GM12892 (cell line): ENCODE measurements at places on chromosomes 12 and 14.

DNA sequence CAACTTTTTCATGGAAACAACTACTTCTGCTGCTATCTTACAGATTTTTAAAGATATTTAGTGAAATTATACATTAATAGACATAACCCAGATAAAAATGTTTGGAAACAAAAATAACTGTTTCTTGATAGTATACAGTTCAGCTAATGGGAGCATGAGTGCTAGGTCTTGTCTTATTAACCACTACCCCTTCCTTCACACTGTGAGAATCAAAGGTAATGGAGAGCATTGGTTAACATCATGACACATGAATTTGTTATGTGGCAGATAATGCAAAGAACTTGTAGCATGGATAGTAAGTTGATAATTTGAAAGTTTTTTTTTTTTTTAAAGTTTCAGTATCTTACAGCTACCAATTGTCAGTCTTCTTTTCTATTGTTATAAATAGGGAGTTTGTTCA lies 44.2 kb downstream of the CCDC91 start:
- no peak for DNase-seq

DNA sequence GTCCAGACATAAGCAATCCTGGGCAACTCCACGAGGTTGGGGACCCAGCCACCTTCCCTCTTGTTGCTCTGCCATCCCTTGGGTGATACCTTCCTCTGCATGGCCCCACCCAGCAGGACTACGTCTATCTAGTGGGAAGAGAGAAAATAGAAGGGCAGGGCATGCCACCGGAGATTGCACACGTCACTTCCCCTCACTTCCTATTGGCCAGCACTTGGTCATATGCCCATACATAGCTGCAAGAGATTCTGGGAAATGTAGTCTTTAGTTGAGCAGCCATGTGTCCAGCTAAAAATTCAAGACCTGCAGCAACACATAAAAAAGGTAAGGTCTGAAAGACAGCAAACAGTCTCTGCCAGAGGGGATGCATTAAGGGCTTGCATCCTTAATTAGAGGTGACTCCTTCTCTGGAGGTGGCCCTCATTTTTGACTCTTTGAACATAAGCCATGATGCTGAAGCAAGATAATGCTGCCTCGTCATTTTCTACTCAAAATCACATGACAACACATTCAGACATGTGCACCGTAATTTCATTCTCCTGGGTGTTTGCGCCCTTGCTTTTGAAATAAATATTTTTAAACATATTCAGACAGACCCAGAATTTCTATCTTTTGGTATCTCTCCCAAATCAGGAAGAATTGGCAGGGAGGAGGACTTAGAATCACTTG lies 91.8 kb upstream of the PWP1 start:
- DNase-seq, result no peak

DNA sequence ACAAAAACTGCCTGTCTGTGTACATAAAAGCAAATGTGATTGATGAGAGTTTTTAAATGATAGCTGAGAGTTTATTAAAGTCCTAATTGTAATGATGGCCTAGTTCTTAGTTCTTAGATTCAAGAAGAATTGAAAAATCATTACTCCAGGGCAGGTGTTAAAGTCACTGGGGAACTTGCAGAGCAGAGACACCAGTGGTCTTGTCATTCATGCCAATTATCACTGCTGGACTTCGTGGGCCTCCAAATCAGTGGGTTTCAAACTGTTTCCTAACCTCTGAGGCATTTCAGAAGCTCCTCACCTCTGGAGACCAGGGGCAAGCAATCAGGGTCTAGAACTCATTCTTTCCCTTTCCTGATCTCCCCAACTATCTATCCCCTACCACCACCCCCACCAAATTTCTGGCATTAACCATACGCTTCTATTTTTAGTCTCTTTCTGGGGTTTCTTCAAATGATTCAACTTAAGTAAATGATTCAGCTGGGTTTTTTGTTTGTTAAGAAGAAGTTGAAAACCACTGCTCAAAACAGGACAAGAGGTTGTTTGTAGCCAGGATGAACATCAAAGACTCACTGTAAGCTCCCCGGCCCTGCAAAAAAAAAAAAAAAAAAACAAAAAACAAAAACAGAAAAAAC lies 80.1 kb downstream of the CEP83 start:
- no peak for DNase-seq

DNA sequence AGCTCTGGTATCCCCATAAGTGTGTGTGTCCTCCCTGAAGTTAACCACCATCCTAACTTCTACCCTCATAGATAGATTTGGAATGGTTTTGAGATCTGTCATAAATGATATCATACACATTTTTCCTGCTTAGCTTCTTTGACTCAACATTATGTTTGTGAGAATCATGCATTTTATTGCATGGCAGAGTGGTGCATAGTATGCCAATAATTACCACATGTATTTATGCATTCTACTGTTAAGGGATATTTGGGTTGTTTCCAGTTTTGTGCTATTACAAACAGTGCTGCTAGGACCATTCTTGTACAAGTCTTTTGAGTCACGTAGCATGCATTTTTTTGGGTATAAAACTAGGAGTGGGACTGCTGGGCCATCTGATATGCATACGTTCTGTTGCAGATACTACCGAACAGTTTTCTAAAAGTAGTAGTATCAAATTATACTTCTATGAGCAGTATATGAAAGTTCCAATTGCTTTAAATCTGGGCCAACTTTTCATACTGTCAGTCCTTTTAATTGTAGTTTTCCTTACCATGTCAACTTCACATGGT lies 13.4 kb downstream of the GRIP1 start:
- DNase-seq, result no peak

DNA sequence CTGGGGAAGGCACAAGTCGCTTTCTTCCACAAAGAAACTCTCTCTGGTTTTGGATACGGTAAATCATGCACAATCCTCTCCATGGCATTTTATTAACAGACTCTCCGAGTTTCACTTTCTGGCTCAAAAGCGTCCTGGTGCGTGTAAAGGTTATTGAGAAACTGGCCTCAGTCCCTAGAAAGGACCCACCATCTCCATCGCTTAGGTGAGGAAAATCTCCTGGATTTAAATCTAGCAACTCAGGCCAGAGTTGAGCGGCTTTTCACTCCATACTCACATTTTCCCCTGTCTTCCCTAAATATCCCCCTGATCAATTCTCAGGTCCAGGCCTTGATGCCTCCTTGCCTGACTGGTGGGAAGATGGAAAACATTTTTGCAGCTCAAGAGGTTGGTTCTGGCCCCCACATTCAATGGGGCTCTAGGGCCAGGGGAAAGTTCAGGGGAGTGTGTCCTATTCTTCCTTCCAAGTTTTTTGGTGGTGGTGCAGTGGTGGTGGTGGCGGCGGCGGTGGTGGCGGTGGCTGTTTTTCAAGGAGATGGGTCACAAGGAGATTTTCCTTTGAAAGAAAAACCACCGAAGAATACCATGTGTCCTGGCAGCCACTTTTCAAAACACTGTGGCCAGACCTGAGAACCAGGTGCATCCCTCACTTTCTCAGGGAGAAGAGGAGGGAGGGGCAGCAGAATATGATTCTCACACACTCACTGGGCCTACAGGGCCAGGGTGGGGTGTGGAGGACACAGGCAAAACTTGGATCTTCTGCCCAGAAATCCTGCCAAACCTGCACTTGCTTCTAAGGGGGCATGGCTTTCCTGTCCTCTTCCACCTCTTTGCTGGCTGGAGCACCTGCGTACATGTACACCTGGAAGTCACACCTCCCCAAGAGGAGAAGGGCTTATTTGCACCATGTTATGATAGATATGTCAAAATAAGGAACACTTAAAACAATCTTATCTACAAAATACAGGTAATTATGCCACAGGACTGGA lies 46.7 kb upstream of the PNMA1 start:
- DNase-seq, result no peak

DNA sequence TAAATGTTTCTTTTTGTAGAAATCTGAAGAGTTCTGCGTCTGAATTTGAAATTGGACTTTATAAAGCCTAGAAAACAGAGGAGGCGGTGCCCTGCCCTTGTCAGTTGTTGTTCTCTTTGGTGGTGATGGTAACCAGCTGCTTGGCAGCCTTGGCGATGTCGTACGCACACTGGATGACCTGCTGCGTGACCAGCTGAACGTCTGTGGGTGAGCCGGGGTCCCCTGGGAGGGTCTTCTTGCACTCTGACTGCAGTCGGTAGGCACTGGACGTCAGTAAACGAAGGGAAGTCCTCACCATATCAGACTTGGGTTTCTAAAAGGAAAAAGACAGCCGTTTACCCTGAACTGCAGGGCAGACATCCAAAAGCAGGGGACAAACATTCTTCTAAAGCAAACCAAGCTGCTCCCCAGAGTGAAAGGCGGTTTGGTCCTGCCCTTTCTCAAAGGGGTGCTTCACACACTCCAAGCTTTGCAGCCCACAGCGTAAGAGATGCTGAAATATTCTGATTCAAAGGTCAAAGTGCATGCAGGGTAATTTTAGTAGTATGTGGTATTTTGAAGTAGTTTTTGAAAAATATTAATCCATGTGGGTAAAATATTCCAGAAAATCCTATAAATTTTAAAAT lies 32.9 kb downstream of the TCHP start:
- no peak for DNase-seq

DNA sequence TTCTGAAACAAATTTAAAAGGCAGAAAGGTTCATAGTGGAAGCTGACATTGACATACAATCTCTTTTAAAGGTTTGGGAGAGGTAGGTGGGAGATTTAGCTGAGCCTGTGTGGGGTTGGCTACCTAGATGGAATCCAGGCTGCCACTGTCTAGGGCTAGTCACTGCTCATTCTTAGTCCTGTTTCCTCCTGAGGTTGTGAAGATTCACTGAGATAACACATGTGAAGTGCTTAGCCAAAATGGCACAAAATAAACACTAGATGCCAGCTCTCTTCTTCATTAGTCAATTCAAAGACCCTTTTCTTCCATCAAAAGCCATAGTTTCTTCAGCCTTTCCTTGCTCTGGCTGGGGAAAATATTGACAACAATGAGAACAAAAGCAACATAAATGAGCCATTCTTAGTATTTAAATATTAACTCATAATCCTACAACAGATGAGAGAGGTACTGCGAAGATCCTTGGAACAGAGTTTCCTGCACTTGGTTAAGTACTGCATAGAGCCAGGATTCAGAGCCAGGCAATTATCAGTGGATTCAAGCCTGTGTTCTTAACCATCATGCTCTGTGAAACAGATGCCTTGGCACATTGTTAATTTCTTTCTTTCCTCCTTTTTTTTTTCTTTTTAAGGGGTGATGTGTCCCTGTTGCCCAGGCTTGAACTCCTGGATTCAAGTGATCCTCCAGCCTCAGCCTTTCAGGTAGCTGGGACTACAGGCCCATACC lies 3.5 kb downstream of the MYF6 start:
- no peak for DNase-seq

DNA sequence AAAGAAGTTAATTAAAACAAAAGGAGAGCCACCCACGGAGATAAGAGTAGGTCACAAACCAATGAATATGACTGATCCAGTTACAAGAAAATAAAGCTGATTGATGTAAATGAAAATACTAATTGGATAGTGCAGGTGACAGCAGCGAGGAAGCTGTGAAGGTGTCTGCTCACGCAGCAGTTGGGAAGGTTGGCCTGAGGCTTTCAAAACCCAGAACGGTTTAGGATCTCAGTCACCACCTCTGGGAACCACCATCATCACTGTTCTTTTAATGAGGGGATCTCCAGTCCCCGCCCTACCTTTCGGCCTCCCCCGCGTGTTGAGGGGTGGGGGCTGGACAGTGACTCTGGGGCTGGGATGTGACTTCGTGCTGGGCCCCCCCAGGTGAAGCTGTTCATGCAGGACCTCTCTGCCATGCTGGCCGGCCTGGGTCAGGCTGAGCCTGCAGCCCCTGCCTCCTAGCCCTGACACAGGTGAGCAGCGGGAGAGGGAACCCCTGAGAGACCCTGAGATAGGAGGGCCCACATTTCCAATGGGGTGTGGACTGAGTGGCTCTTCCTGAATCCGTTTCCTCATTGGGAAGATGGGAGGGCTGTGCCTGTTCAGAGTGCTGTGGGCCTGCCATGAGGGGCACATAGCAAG lies 7.8 kb downstream of the CFAP73 start:
- DNase-seq, result no peak

- no peak for DNase-seq
Observed at GRCh38 chr14:68553311-68553710, 239.6 kb downstream of the ZFP36L1 start.

DNA sequence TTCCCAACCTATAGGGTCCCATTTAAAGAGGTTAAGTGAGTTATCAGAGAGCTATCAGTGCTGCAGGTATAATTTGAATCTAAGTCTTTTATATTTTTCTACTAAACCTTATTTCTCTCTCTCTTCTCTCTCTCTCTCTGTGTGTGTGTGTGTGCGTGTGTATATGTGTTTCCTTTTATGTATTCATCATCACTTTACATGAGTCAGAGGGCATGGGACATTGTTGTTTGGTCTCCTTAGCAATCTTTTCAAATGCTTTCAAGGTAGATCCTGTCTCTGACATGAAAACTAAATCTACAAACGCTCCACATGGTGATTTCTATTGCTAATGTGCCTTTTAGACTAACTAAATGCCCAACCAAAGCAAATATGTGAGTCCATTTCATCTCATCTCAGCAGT lies 459.7 kb downstream of the BTG1 start:
- no peak for DNase-seq

- peak; percentile 46 for DNase-seq
Observed at GRCh38 chr12:124921200-124922031, 7.0 kb upstream of the UBC start.

DNA sequence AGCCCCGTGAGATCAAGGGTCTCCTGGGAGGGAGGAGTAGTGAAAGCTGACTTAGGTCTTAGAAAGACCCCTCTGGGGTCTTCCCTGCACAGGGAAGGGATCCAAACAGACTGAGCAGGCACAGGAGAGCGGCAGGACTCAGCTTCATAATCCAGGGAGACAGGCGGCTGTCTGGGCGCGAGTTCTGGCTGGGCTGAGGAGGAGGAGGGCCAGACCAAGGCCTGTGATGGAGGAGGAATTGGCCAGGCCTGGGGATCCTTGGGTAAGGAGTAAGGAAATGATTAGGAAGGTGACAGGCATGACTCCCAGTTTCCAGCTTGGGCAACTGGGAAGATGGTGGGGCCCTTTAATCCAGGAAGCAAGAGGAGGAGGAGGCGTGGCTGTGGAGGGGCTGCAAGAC lies 93.1 kb downstream of the DICER1 start:
- DNase-seq, result no peak

DNA sequence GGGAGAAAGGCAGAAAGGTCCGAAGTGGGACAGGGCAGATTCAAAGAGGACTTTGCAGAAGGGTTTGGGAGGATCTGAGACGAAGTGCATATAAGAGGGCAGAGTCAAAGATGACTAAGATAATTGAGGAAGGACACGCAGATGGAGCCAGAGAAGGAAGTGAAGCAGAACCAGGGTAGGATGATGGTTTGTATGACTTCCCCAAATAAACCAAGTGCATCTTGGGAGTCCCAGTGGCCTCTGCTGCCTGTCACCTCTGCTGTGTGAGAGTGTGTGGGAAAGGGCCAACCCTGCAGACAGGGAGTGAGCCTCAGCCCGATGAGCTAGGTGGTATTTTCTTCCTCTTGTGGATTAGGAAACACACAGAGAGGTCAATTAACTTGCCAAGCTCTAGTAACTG lies 36.8 kb downstream of the FLVCR2 start:
- DNase-seq, result no peak

DNA sequence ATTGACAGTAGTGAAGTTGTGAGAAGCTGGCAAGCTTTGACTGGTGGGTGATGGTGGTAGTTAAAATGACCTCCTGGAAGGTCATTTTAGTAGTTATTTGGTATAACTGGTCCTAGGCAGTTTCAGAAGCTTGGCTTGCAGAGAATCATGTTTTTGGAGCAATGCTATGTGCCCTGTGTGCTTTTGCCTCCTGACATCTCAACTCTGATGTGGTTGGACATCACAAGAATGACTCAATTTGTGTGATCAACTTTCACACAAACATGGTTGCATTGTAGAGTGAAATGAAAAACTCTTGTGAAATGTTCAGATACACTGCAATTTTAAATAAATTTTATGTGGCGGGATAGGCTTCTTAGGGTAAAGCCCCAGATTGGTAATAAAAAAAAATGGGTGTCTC lies 8.3 kb upstream of the ABCD2 start:
- DNase-seq, result no peak

- DNase-seq, result no peak
Observed at GRCh38 chr12:108798551-108799221, 58.7 kb downstream of the SSH1 start.
